ENCODE measurements at places on chromosomes 12 and 14.

GRCh38 chr14:95356245-95356869 lies 36.6 kb upstream of the CLMN start:
- no peak for DNase-seq

- DNase-seq: no peak
Observed at GRCh38 chr12:53698948-53699677, 23.2 kb upstream of the ATP5MC2 start.

DNA sequence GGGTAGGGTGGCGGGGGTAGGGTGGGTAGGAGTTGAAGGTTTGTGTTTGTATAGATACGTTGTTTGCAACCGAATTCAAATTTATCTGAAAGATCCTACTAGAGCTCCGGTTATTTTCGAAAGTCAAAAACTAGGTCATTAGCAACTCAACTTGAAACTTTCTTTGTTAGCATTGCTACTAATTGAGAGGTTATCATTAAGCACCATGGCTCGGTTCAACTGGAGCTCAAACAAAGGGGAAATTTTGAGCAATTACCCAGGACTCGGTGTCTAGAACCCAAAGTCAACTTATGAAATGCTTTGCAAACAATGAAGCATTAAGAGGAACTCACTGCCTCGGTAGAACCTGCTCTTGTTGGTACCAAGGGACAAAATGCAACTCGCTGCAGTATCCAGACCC lies 207.7 kb downstream of the BCAT1 start:
- DNase-seq: no peak

- DNase-seq: peak; percentile 89
Observed at GRCh38 chr14:21092273-21093011, 6.0 kb downstream of the ZNF219 start.

GRCh38 chr14:24954037-24954699 lies 95.8 kb downstream of the STXBP6 start:
- no peak for DNase-seq

DNA sequence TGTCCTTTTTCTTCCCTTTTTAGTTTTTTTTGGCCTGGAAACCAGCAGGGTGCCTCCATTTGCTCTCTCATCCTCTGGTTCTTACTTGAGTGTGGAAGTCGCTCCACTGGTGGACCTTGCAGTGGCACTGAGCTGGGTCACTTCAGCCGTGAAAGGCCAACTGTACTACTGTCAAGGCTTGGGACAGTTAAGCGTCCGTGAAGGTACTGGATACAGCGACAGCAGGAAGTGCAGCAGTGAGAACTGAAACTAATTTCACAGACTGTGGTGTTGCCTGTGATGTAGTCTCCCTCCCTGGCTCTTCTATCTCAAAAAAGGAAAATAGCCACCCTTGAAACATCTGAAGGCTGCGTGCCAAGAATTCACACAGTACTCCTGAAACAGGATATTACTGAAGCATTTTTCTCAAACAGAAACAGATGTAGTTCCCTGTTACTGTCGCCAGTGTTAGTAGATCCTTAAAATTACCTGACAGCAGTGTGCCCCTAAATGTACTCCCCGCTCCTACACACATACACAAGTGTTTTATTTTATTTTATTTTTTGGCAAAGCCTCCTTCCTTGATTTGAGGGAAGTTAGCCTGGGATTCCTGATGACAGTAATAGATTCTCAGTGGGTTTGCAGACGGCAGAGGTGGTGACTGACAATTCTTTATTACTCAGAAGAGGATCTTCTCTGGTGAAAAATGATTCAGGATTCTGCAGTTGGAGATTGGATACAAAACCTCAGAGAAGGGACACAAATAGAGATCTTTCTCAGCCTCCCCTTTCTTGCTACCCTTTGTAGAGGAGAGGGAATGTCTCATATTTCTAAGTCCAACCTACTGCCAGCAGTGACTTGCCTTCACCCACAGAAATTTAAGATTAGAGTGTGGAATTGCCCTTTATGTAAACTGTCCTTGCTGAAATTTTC lies 4.4 kb downstream of the SUSD6 start:
- no peak for DNase-seq

DNA sequence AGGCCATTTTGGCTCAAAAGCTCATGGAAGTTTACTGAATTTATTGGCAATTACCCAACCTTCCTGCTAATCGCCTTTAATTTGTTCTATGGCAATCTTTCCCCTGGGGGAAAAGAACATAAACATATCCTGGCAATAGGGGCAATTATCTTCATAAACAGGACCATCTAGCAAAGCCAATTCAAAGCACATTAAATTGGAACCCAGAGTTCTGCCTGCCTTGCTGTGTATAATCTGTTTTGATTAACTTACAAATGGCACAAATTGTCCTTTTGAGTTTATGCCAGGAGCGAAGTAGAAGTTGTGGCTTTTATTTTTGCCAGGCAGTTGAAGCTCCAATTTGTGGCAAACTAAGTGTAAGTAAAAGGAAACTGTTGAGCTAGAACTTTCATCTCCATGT lies 68.6 kb downstream of the C12orf50 start:
- no peak for DNase-seq
